ENCODE measurements at places on chromosomes 2 and 18.

GRCh38 chr2:107663632-107664031, 163.1 kb upstream of the RGPD4 start:
- DNase-seq = no peak

DNA sequence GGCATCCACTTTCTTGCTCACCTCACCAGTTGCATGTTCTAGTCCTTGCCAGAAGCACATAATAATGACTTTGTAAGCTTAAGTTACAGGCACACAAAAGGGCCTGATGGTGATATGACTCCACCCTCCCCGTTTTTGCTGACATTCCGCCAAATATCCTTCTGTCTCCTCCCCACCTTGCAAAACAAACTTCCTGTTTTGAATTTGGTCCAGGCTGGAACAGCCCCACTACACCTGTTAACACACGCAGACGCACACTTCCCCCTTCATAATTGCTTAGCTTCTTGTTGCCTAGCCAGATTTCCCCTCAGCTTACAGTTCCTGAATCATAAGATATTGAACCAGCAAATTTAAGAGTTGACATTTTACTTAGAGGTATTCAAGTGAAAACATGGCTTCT, at the start of gene MGAT5:
Gene MGAT5 (plus strand): TSS at position 269 of the 400 bp plus-strand sequence. CDS start 332 bp downstream, outside the sequence.
- DNase-seq = no peak

DNA sequence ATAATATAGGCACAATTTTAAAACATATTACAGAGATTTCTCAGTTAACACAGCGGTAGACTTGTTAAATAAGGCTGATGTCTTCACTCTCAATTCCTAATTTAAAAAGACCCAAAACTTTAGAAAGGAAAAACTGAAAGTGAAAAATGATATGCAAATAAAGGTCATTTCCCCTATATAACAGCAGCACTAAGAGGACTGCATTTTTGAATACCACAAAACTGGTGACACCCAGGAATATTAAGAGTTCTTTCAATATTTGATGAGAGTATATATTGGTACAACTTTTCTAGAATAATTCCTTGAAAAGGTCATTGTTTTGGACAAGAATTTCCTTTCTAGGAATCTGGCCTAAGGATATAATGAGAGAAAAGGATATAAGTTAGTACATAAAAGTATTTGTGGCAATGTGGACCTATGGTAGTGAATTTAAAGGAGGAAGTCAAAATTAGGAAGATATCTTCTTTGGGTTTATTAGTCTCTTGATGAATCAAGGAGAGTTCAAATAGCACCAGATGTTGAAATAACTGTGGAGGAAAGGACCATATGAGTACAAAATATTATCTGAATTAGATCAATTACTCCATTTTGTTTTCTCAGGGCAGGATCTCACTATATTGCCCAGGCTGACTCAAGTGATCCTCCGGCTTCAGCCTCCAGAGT, 70.3 kb downstream of the TMEM237 start:
- DNase-seq = no peak

GRCh38 chr18:8052237-8052701, 485.2 kb downstream of the PTPRM start:
- no peak for DNase-seq

DNA sequence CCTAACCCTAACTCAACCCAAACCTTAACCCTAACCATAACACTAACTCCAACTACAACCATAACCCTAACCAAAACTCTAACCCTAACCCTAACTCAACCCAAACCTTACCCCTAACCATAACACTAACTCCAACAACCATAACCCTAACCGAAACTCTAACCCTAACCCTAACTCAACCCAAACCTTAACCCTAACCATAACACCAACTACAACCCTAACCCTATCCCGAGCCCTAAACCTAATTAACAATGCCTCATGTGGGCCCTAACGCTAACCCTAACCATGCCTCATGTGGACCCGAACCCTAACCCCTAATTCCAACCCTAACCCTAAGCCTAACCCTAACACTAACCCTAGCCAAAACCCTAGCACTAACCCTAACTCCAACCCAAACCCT, 11.5 kb upstream of the GPR35 start:
- no peak for DNase-seq

GRCh38 chr2:179233626-179234430, 30.8 kb downstream of the SESTD1 start:
- no peak for DNase-seq

DNA sequence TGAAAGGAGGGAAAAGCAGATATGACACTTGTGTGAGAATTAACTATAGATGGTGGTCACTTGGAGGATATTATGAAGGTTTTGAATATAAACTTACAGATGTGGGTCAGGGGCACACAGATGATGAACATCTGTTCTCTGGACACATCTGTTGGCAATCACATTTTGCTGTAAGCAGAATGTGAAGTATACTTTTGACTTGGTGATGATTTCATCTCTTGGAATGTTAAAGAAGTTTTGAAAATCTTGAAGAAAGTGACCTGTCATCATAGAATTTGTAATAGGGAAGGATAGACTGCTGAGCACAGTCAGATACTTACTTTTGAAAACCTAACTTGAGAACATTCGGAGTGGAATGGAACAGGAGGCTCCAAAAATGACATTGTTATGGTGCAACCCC, 40.2 kb downstream of the PIKFYVE start:
- no peak for DNase-seq

- DNase-seq = no peak
Observed at GRCh38 chr2:215668378-215668775, 232.5 kb upstream of the FN1 start.

GRCh38 chr2:145413261-145414030, 893.5 kb upstream of the ZEB2 start:
- no peak for DNase-seq

- no peak for DNase-seq
Observed at GRCh38 chr18:26909599-26910290, 44.2 kb upstream of the AQP4 start.

GRCh38 chr18:62425465-62426190, 97.2 kb upstream of the ZCCHC2 start:
- DNase-seq = no peak

DNA sequence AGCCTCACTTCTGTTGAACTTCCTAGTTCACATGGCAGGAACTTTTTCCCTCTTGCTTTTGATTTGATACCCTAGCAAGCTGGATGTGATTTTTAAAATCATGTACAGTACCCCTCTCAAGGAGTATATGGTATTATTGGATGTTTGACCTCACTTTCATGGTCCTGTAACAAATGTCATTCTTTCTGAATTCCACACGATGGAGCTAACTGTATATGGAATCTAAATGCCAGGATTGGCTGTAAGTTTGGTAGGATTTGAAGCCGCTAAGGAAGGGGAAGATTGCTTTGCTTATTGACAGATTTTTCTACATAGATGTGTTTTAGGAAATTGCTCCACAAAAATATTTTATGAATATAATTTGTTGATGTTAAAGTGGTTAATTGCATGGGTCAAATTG, 18.3 kb downstream of the MAIP1 start:
- no peak for DNase-seq

DNA sequence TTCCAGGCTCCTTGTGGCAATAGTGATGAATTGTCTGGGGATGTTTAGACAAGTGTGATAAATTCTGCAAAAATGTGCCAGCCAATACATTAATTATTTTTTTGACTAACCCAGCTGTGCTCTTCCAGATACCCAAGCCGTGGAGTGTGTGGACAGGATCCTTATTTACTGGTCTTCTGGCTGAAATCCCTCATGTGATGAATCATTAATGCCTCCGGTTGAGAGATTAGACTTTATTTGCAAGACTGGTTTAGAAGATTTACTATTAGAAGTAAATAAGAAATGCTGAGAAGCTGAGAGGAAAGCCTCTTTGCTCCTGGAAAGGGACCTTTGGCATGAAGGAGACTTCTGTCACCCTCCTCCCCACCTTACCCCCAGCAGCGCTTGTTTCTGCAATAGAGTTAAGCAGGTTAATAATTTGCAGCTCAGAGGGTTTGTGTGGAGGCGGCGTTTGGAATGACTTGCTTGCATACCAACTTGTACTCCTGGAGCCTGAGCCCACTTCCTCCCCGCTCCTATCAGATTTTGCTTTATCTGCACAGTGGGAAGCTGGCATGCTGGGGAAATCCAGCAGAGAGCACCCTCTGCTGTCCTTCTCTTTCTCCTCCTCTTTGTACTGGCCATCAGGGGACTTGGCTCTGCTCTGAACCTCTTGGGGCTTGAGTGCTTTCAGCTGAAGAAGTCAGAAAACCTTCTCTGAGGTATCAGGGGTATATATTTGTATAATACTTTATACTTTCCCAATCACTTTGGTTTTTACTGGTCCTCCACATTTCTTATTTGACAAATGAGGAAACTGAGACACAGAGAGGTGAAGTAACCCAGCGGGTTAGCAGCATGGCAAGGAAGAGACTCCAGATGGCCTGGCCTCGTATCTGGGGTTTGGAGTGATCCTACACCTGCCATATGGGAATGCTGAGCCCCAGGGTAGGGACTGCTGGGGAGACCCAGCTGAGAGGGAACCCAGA, 16.3 kb downstream of the SLC3A1 start:
- no peak for DNase-seq

DNA sequence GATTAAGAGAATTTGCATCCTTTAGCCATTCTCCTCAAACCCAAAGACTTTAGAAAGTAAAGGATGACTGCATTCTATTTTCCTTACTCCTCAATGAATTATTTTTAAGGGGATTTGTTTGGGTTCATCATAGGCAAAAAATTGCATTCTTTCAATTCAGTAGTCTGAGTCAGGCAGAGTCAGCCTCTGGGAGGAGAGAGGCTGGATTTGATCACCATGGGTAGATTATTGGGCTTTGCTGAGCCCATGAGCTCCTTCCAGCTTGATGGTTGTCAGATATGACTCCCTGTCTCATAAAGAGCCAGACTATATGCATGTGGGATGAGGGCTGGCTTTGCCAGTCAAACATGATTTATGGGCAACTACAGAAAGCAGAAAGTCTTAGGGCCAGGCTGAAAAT, 101.2 kb downstream of the KCNS3 start:
- no peak for DNase-seq

DNA sequence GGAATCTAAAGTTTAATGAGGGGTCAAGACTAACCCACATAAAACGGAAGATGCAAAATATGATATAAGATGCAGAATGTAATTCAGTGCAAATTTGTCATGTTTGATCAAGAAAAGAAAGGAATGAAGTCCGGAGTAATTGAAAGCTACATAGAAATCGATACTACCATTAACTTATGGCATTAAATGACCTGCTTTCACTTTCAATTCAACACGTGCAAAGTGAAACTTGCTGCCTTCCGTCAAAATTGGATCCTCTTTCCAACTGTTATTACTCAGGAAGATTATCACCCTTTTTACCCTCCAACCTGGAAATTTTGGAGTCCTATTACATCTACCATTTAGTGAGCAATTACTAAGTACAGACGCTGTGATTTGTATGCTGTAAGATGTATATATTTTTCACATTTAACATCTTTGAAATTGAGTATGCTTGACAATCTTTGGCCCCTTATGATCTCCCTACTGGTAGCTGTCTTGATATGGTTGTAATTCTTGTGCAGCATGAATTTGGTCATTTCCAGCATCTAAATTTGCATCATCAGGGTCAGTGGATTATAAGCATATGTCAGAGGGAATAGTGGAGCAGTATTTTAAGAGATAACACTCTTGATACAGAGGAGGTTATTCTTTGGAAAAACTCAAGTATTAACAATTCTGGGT, 18.6 kb downstream of the UNC80 start:
- DNase-seq = no peak

- DNase-seq = no peak
Observed at GRCh38 chr2:65789923-65790675, 357.7 kb upstream of the SPRED2 start.

- DNase-seq = no peak
Observed at GRCh38 chr2:234988491-234988890, 36.7 kb downstream of the SH3BP4 start.

- peak; percentile 62 for DNase-seq
Observed at GRCh38 chr2:71071681-71072398, 3.4 kb downstream of the NAGK start.

DNA sequence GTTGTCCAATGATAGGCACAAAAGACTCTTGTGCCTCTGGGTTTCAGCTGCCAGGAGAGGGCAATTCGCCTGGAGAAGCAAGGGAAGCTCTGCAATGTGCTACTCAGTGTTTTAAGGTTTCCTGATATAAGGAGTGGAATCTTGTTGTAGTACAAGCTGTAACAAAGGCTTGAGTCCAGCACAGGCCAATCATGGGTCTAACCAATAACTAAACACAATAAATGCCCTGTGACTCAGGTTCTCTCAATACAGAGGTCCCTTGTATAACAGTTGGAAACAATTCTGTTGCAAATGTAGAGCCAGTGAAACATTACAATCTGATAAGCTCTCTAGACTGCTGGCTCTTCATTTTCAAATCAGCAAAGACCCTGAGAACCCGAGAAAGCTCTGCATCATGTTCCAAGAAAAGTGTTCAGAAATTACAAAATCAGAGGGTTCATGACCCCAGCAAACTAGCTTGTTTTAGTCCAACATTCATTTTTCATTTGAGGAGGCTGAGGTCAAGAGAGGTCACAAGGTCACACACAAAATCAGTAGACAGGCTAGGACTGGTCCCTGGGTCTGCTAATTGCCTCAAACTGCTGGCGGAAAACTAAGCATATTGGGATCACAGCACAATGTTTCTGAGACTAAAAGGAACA, 59.0 kb upstream of the DNMT3A start:
- DNase-seq = no peak

GRCh38 chr2:73269686-73270465, 14.4 kb downstream of the FBXO41 start:
- DNase-seq = no peak

GRCh38 chr2:162297925-162298552, 20.4 kb downstream of the IFIH1 start:
- no peak for DNase-seq
